Stimulated activated CD4-positive, alpha-beta T cell treated with anti-CD3 and anti-CD28 coated beads, Interleukin-4, amount 100 ng/mL, for 1 hour (primary cell): ENCODE measurements at places on chromosomes 16 and 17.

DNA sequence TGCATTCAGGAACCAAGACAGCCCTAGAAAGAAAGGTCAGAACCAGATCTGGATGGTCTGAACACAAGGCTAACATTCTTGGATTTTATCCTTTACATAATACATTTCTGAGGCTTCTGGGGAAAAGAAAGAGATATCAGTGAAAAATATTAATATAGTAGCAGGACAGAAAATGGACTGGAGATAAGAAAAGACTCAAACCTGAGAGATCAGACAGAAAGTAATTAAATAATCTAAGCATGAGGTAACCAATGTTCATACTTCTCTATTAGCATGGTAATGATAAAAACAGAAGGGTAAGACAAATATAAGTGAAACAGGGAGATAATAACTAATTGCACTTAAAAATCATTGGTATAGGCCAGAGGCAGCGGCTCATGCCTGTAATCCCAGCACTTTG is 5.5 kb downstream of the TRIM37 start:
- DNase-seq, result no peak

DNA sequence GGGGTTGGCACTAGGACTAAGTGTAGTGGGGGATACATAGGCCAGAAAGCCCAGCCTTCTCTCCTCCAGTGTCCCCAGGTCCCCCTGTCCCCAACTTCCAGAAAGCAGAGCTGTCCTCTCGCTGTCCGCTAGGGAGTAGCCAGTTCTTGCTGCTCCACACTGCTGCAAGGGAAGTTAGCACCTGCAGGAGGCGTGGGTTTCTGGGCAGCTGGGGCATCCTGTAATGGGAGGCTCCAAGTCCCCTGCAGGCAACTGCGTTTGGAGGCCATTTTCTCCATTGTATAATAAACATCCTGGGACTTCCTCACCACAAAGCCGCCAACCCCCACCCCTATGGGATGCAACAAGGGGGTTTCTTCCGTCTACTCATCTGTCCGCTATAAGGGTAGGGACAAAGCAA is 1.7 kb downstream of the RPRML start:
- no peak for DNase-seq

DNA sequence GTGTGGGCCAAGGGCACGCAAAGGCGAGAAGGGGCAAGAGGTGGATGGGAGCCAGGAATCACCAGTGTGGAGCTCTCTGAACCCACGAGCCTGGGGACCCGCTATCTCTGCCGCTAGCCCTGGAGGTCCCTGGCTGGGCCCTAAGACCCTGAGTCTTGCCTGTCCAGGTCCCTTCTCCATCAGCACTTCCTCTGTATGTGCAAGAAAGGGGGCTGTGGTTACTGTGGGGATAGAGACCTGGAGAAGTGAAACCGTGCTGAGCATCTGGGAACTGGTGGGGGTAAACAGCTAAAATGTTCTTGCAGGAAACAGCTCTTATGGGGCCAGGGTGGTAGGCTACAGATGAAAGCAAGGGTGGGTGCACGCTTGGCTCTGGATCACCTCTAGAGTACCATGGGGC is 3.1 kb downstream of the SPNS3 start:
- DNase-seq, result no peak

- DNase-seq, result no peak
These were observed 4.5 kb downstream of the TBX4 start for GRCh38 chr17:61456688-61457225.

DNA sequence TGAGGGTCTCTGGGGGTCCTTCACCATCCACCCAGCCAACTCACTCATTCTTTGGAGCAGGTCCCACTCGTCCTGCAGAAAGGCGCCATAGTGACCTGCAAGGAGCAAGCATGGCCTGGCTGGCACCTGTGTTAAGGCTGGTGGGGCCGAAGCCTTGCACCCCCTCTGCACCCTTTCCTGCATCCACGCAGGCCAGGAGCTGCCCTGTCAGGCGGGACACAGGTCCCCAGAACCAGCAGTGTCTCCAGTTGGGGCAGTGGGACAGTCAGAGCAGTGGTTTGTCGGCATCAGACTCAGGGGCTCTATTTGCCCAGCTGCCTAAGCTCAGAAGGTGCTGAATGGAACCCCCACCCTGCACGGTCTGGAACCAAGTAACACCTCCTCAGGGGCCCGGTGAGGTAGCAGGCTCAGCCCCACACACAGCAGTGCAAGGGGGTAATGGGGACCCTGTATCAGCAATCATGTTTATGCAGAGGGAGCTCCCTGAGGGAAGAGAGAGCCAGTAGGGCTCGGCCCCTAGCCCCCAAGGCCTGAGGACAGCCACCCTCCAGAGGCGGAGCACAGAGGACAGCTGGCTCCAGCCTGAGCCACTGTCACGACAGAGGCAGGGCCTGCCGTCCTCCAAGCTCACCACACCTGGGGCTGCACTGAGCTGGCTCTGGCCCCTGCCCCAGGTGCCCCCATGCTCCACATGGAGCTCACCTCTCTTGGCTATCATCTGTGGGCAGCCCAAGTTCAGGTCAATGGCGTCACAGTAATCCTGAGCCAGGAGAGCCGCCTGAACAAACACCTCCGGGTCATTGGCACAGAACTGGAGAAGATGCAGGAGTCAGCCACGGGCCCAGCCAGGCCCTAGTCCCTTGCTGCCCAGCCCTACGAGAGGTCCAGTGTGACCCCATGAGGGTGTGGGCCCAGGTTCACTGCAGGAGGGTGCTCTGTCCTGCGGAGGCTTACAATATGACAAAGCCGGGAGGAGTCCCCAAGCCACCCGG is 1.9 kb downstream of the DUS1L start:
- DNase-seq, result no peak
